T-helper 17 cell (primary cell): ENCODE measurements at places on chromosomes 16 and 17.

- no peak for DNase-seq
Observed at GRCh38 chr16:30764086-30764485, 2.0 kb downstream of the RNF40 start.

DNA sequence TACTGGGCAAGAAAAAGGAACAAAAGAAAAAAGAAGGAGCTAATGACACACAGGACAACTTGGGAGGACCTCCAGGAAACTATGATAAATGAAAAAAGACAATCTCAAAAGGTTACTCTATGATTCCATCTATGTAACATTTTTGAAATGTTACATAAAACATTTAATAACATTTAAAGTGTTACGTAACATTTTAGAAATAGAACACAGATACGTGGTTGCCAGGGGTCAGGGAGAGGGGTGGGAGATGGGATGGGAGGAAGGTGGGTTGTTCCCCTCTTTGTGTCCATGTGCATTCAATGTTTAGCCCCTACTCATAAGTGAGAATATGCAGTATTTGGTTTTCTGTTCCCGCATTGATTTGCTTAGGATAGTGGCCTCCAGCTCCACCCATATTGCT lies 116.6 kb downstream of the C16orf95 start:
- DNase-seq = no peak

- no peak for DNase-seq
Observed at GRCh38 chr17:57597531-57598453, 147.3 kb downstream of the CCDC182 start.

DNA sequence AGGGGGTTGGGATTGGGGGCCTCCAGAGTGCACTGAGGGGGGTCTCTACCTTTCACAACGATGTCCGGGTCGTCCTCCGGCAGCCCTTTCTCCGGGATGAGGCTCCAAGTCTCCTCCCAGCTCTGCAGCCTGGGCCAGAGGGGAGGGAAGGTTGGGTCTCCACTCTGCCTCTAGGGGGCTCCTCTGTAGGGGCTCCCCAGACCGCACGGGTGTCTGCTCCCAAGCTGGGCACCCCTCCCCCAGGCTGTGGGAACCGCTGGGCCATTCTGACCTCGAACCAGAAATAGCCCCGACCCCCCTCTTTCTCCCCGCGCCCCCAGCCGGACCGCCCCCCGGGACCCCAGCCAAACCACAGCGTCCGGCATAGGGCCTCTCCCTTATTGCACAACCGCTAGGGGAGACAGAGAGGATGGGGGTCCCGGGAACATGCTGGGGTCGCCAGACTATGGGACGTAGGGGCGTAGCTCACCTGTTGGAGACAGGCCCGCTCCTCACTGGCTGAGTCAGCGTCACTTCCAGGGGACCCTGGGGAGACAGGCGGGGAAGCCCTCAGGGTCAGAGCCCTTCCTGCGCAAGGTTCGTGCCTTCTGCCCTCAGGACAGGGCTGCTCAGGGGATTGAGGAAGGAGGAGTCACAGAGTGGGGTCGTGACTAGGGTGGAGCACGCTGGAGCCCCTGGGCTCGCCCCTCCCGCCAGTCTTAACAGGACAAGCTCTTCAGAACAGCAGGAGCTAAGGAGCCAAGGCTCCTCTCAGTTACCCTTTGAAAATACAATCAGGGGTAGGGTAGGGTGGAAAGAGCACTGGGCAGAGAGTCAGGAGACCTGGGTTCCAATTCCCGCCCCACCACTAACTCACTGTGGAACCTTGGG lies 2.7 kb downstream of the PLEKHH3 start:
- no peak for DNase-seq

- no peak for DNase-seq
Observed at GRCh38 chr17:51029568-51030463, 90.9 kb downstream of the SPAG9 start.

GRCh38 chr16:69620573-69620972 lies 54.8 kb downstream of the NFAT5 start:
- no peak for DNase-seq

DNA sequence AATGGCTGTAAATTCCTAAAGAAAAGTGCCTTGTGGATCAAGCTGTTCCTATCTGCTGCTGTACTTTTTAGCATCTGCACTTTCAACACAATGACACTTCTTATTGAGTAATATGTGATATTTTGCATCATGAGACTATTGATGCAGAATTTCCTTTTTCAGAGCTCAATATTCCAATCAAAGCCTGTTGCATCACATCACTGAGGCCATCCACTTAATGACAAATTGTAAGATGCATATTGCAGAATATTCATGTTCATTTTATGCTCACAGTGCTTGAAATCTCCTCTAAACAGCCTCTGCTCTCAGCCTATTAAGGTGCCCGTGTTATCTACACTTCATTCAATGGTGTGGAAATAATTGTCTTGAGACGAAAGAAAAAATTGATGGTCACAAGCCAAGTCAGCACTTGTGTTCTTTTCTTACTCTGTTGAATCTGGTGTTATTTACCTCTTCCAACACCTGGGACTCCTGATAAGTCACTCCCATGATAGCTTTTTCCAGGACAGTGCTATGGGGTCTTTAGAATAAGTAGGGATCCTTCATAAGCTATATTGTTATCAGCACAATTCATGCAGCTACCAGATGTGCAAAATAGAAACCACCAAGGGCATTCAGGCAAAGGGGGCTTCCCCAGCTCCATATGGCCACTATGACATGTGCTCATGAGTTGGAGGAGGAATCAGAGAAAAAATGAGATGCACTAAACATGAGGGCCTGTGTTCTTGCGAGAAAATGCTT lies 9.3 kb upstream of the SKAP1 start:
- DNase-seq = no peak
